ENCODE measurements at places on chromosomes 12 and 14. TPM values are rescaled to one million over a fixed set of nuclear protein-coding genes. Genes with fewer than 3 reads are reported as not detected.

Gene TPPP2
- not detected for total RNA-seq

Gene RNF212B
- total RNA-seq, result not detected

Gene GNG2
- total RNA-seq, result 1.8 TPM

Gene CHST11
- total RNA-seq, result 33.7 TPM

Gene CLEC4E
- total RNA-seq, result not detected

Gene NPFF
- not detected for total RNA-seq

Gene RD3L
- total RNA-seq, result not detected

Gene WDHD1
- total RNA-seq, result 13.5 TPM

Gene SMOC1
- total RNA-seq, result 19.5 TPM

Gene TPH2
- total RNA-seq, result not detected

Gene KRT75
- total RNA-seq, result 0.19 TPM

Gene MYO1H
- total RNA-seq, result not detected

Gene ZNF385A
- 17.2 TPM for total RNA-seq

Gene USP5
- total RNA-seq, result 95.2 TPM

Gene DLGAP5
- 42.0 TPM for total RNA-seq

Gene C12orf50
- total RNA-seq, result not detected

Gene FSCB
- not detected for total RNA-seq

Gene RND1
- 14.4 TPM for total RNA-seq

Gene PPFIA2
- 0.55 TPM for total RNA-seq

Gene SDR9C7
- total RNA-seq, result not detected

Gene C3AR1
- not detected for total RNA-seq

Gene REP15
- total RNA-seq, result 0.12 TPM

Gene PSMB11
- not detected for total RNA-seq

Gene DNAJC22
- 19.7 TPM for total RNA-seq

Gene KRT85
- not detected for total RNA-seq

Gene OASL
- total RNA-seq, result 7.3 TPM

Gene NPAS3
- not detected for total RNA-seq

Gene TSPAN19
- 0.18 TPM for total RNA-seq

Gene BATF
- not detected for total RNA-seq

Gene RNASE1
- not detected for total RNA-seq

Gene HOXC10
- total RNA-seq, result 2.6 TPM

Gene ATG2B
- total RNA-seq, result 8.3 TPM

Gene CLEC4D
- total RNA-seq, result not detected

Gene PDE3A
- total RNA-seq, result 3.9 TPM

Gene PPP4R4
- total RNA-seq, result 0.27 TPM

Gene KRT78
- not detected for total RNA-seq

Gene RPL10L
- total RNA-seq, result not detected

Gene RNASE4
- total RNA-seq, result 6.1 TPM

Gene CRIP1
- total RNA-seq, result 1,748 TPM

Gene KLRC4
- not detected for total RNA-seq

Gene APPL2
- total RNA-seq, result 18.6 TPM

Gene MTHFD1
- 104 TPM for total RNA-seq

Gene TUNAR
- total RNA-seq, result not detected

Gene OR9K2
- total RNA-seq, result not detected

Gene KRT71
- total RNA-seq, result not detected

Gene PZP
- not detected for total RNA-seq

Gene RASSF9
- 0.53 TPM for total RNA-seq

Gene ADAM21
- total RNA-seq, result 0.07 TPM

Gene CHURC1
- 89.0 TPM for total RNA-seq

Gene RAD9B
- 0.11 TPM for total RNA-seq

Gene KRT6C
- total RNA-seq, result not detected

Gene SYCP3
- total RNA-seq, result not detected

Gene DAO
- not detected for total RNA-seq
